ENCODE measurements at places on chromosomes 3 and 15.

DNA sequence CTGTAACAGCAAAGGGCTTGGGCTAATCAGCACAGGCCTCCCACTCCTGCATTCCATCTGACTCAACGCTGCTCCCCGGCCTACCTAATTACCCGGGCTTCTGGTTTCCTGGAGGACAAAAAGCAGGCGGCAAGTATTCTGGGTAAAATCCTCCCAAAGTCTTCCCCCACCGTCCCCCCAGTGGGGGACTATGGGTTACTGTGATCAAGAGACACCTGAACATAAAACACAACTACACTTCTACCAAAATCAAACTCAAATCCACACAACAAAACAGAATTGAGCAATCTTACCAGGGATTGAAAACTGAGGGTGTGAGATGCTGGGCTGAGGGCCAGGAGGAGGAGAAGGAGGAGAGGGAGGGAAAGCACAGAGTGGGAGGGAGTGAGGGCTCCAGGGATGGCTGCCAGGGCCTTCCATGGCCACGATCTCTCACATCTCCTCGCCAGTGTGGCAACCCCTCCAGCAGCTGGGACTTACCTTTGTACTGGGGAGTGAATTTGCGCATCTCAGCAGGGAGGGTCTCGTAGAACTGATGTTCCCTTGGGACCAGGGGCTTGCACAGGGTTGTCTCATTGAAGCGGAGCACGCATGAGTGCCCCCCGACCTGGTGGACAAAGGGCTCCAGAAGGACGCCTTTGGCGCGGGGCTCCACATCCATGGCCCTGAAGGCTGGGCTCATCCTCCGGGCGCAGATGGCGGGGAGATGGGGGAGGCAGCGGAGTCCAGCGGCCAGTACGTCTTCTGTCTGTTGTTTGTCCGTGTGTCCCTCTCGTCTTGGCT is 9.1 kb upstream of the NCKIPSD start:
- DNase-seq: no peak

- DNase-seq: no peak
Observed at GRCh38 chr3:52238193-52238760, 681 bp downstream of the TWF2 start.

DNA sequence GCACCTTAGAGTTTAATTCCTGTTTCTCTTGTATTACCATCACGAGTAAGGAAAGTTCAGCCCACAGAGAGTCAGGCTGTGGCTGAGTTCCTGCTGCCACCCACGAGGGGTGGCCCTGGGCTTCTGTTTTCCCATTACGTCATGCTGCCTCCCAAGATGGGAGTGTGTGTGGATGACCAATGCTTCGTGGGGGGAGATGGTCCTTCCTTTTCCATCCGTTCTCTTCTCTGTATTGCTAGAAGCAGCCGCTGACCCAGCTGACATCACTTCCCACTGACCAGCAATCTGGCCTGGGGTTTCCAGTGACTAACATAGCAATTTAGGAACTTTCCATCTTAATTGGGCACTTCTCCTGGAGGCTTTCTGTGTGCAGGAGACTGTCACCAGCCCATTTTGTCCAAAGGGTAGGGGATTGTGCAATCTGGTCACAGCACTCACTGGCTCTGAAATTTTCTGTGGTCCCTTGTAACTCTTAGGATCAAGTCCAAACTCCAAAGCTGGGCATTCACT is 9.3 kb downstream of the IRAK2 start:
- no peak for DNase-seq

DNA sequence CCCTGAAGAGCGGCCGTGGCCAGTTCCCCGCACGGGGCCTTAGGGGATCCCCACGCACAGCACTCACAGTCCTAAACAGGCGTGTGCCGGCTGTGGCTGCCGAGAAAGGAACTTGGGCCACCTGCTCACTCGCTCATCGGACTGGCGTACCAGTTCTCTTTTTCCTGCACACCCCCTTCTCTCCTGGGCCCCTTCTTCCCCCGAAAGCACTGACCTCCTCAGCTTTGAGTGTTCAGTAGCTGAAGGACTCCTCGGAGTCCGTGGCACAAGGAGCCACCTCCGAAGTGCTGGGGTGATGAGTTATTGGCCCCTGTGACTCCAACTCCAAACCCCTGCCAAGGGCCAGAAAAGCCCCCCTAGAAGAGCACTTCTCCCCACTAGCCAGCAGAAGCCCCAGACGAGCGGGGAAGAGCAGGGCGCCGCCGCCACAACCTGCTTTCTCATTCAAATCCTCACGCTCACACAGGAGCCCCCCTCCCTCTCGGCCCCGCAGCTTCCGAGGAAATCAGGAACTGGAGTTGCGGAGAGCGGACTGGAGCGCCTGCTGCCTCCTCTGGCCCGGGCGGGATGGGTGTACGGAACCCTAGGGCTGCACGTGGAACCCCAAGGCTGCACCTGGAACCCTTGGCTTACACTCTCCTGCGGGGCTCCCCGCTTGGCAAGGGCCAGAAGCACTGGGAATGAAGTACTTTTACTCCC is at the start of gene PLCH1:
Gene PLCH1 (minus strand): TSS at position 446 of the 699 bp plus-strand sequence. CDS start 40,847 bp downstream, outside the sequence.
- DNase-seq: no peak

DNA sequence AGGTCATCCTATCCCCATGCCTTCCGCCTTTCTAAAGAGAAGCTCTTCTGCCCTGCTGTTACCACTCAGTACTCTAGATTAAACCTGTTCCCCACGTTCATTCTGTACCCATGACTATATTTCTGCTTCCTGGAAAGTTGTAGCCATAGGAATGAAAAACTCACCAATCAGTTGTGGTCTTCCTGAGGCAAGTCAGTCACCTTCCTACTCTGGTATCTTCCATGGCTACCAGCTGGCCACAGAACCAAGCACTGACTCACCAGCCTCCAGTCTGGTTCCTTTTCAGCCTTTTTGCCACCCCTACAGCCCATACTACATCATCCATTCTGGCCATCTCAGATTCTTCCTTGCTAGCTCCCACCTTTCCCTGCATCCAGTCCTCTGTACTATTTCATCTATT is 46.4 kb downstream of the TMEM44 start:
- no peak for DNase-seq

DNA sequence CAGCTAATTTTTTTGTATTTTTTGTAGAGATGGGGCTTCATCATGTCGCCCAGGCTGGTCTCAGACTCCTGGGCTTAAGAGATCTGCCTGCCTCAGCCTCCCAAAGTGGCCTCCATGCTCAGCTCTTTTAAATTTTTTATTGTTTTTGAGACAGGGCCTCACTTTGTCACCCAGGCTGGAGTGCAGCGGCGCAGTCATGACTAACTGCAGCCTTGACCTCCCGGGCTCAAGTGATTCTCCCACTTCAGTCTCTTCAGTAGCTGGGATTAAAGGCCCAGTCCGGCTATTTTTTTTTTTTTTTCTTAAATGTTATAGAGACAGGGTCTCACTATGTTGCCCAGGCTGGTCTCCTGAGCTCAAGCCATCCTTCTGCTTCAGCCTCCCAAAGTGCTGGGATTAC is 15.1 kb upstream of the BAHD1 start:
- DNase-seq: no peak

GRCh38 chr3:104347291-104347690 is 1019.4 kb upstream of the ALCAM start:
- no peak for DNase-seq

- no peak for DNase-seq
Observed at GRCh38 chr3:21405671-21406667, 345.0 kb downstream of the ZNF385D start.

DNA sequence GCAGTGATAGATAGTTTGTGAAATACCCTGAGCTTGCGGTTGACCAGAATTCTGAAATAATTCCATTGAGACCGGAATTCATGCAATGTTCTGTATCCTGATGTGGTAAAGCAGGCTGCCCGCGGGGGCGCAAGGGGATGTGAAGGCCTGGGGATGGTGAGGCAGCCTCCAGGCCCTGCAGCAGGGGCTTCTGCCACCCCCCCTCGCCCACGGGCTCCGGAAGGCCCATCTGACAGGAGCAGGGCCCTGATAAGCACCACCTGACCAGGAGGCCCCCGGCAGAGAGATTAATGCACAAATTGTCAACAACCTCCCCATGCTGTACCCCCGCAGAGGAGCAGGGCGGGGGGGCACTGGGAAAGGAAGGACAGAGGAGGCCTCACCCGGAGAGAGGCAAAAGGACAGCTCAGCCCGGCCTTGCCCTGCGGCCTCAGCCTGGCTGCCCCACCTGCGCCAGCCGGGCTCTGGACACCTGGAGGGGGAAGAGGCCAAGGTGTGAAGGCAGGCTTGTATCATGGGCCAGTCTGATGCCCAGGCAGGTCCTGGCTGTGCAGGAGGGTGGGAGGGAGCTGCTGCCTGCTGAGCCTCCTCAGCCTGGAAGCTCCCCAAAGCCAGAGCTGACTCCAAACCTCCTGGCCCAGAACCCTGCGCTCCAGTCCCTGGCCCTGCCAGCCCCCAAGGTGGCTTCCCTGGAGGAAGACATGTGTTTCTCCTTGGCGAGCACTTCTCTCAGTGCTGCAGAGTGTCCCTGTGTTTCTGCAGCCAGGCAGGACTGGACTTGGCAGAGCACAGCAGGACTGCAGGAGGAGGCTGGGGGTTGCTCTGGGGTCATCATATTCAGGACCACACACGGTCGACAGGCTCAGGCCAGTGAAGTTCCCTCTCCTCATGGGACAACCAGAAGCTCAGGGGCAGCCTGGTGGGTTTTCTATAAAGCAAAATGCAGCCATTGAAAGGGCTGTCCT is 46.5 kb downstream of the RPN1 start:
- DNase-seq: no peak

DNA sequence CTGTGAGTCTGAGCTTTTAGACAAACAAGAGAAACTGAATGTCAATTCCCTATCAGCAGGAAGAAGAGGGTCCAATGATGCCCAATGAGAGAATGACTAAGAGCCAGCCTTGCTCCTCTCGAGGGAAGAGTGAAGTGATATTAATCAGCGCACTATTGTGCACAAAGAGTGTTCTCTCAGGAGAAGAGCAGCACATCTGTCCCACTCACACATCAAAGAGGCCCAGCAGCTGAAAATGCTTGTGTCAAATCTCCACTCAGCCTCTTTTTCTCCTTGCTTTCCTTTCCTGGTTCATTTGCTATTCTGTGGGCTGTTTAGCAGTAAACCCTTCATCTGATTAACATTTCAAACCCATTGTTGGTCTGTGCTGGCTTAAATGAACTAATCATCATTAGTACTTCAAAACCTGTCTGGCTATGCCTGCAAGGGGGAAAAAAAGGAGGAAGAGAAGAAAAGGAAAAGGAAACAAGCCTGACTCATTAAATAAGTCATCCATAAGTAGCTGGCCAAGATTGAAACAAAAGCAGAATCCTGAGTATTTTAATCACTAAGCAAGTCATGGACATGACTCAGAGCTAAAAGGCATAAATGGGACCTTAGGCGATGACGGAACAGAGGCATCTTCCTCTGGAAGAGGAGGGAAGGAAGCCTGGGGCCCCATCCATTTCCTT is 912.7 kb downstream of the TUSC7 start:
- DNase-seq: no peak

- no peak for DNase-seq
Observed at GRCh38 chr3:60497902-60498301, 753.4 kb downstream of the FHIT start.

- DNase-seq: no peak
Observed at GRCh38 chr15:70932397-70932796, 39.8 kb downstream of the LRRC49 start.

GRCh38 chr3:49616491-49616941 is 57.6 kb upstream of the APEH start:
- no peak for DNase-seq

DNA sequence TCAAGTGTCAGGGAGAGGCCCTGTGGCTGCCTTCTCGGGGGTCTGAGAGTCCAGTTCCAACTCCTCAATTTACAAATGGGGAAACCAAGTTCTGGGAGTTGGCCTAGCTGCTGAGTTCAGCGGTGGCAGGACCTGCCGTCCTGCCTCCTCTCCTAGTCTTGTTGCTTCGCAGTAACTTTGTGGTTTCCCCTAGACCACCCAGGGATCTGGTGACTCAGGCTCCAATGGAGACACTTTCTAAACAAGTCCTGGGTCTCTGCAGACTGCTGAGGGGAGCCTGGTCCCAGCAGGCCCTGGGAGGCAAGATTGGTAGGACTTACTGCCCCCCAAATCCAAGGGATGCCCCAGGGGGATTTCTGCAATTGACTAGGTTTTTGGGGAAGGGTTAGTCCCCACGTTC is 83.6 kb downstream of the SMAD6 start:
- DNase-seq: no peak

- DNase-seq: no peak
Observed at GRCh38 chr15:68851971-68852370, 31.3 kb upstream of the ANP32A start.

- DNase-seq: no peak
Observed at GRCh38 chr3:49470714-49471420, 800 bp downstream of the DAG1 start.

DNA sequence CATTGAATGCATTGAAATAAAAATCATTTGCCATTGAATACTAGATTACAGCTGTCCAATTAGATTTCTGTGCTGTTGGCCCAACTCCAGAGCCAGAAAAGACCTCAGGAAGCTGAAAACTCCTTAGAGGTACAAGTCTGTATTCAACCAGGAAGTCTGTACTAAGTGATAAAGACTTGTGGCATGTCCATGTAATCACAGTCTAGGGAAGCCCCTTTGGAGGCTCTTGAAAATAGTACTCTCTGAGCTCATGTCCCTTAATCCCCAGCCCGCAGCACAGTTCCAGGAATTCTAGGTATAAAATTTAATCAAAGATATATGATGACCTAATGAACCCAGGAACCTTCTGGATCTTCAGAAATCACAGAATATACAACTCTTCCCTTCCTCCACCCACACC is 279.4 kb downstream of the RSL24D1 start:
- no peak for DNase-seq

DNA sequence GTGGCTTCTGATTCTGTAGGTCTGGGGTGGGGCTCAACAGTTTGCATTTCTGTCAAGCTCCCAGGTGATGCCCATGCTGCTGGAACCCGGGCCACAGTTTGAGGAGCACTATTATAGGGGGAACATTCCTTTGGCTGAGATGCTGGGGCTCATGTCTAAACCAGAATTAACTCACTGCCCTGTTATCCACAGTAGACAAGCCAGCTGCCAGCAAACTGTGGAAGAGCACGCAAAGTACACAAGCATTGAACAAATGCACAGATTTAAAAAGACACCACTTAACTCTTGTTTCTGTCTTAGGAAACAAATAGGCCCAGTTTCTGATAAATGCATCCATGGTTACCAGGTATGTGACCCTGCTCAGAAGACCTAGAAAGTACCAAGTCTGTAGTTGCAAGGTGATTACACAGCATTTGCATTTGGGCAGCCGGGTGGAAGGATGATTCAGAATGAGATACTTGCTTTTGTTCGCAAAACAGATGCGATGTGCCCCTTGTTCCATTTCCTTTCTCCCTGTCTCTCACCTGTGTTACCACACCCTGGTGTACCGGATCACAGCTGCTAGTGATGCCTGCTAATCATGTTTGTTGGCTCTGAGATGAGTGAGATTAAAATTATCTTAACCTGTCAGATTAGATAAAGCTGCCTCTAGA is 12.4 kb downstream of the GYG1 start:
- DNase-seq: no peak

DNA sequence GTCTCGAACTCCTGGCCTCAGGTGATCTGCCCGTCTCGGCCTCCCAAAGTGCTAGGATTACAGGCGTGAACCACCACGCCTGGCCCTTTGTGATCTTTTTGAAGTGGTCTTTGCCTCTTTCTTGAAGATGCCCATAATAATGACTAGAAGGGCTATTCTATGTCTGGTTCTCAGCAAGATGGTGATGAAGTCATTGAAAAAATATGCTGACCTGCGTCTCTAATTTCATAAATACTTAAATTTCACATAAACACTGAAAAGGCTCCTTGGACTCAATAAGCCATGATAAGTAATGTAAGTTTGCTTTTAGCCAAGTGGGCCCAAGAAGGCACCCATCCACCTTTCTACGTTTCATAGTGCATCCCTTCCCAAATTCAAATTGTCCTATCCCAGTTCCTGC is 775 bp upstream of the MAPK6 start:
- DNase-seq: no peak

- DNase-seq: no peak
Observed at GRCh38 chr15:31262901-31263671, 63.5 kb upstream of the KLF13 start.

- DNase-seq: no peak
Observed at GRCh38 chr15:101532865-101533264, 43.4 kb upstream of the PCSK6 start.

Measured in stimulated activated CD8-positive, alpha-beta memory T cell treated with anti-CD3 and anti-CD28 coated beads, Interleukin-4, amount 100 ng/mL, for 1 hour (primary cell).